ENCODE measurements at places on chromosomes 16 and 17. TPM values are rescaled to one million over a fixed set of nuclear protein-coding genes. Genes with fewer than 3 reads are reported as not detected.

GNAO1 gene
- 0.30 TPM for total RNA-seq

KRT31 gene
- not detected for total RNA-seq

OR4D1 gene
- not detected for total RNA-seq

XYLT2 gene
- 65.6 TPM for total RNA-seq

ARSG gene
- total RNA-seq, result 3.6 TPM

GUCY2D gene
- not detected for total RNA-seq

ARHGDIG gene
- 0.28 TPM for total RNA-seq

HAS3 gene
- 10.1 TPM for total RNA-seq

PLEKHH3 gene
- 8.9 TPM for total RNA-seq

SOX8 gene
- total RNA-seq, result under 0.01 TPM

SBK1 gene
- total RNA-seq, result not detected

CCL8 gene
- 0.89 TPM for total RNA-seq

REXO5 gene
- total RNA-seq, result 5.6 TPM

KCNH6 gene
- total RNA-seq, result not detected

CD300LB gene
- total RNA-seq, result not detected

HIGD1B gene
- total RNA-seq, result not detected

MTSS2 gene
- 11.6 TPM for total RNA-seq

C17orf58 gene
- 8.1 TPM for total RNA-seq

SULT1A2 gene
- not detected for total RNA-seq
